Esophagus squamous epithelium (tissue), 5 donors: ENCODE measurements at places on chromosomes 6 and 20.
A peak's percentile ranks its signal among the peaks of the same experiment; 100 is the strongest.

DNA sequence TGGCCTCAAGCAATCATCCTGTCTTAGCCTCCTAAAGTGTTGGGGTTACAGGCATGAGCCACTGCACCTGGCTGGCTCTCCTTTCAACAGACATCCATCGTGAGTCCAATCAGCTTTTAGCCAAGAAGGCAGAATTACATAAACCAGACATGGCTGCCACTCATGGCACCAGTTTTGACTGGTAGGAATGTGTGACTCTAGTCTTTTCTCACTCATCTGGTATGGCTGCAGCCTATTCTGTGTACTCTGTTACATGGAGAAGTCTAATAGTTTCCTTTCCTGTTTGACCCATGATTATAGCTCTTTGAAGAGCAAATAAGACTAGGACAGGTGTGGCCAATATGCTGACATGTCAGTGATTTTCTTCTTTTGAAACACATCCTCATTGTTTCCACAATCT is 27.0 kb upstream of the RNF144B start:
- DNase-seq = no peak

- no peak for DNase-seq
These were observed 77.9 kb downstream of the GNAS-AS1 start for GRCh38 chr20:58772786-58773185.

- DNase-seq = no peak
These were observed 142.1 kb downstream of the MYB start for GRCh38 chr6:135323202-135323668.

GRCh38 chr6:89346433-89346832 is 6.1 kb downstream of the UBE2J1 start:
- DNase-seq = no peak

- no peak for DNase-seq
These were observed 18.1 kb downstream of the HLA-DPB1 start for GRCh38 chr6:33093855-33094254.

GRCh38 chr20:32832664-32833063 is 12.9 kb downstream of the MAPRE1 start:
- no peak for DNase-seq

DNA sequence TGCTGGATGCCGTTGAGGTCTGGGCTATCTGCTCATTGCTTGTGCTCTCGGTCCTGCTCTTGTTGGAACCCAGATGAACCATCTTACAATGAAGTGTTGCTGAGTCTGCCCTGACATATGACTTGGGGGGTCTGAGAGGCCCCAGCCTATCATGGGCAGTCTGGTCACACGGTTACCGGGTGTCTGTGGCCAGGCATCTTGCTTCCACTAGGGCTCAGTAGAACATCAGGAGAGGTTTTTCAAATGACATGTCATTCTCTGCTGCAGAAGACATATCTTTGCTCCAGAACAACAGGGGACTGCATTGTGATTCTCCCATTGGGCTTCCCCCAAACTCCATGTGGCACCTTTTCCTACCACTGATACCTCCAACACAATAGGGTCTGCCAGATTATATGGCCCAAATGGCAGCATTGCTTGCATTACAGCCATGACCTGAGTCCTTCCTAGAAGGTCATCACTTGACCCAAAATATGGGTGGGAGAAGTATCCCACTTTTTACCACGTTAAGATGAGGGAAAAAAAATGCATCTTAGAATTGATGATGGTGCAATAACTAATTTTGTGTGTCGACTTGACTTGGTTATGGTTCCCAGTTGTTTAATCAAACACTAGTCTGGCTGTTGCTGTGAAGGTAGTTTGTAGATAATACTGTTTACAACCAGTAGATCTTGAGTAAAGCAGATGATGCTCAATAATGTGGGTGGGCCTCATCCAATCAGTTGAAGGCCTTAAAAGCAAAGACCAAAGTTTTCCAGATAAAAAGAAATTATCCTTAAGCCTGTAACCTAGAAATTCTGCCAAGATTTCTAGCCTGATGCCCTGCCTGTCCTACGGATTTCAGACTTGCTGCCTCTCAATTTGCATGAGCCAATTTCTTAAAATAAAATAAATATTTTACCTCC is 241.0 kb downstream of the QKI start:
- no peak for DNase-seq

GRCh38 chr6:14569394-14569793 is 451.8 kb downstream of the CD83 start:
- DNase-seq = no peak

- no peak for DNase-seq
These were observed 2.8 kb downstream of the HMGA1 start for GRCh38 chr6:34239500-34239825.

DNA sequence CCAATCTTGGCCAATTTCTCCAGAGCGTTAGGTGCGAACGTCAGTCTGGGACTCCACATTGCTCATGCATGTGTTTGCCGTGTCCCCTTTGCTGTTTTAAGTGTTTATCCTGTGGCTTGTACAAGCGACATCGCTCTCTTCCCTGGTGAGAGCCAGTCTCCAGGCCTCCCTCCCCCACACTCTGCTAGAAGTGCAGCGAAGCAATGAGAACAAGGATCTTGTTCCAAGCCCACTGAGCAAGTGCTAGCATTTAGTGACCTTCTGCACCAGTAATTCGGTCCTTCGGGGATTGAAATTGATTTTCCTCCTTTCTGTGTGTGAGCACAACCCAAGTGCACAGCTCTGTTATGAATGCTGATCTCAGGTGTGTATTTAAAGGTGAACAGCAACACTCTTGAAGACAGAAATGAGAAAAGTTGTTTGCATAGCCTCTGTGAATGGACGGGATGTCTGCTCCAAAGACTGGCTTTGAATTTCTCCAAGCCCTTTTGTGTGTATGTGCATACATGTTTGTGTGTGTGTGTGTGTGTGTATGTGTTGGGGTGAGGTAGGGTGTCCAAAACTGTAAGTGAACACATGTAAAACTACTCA is 29.0 kb downstream of the CD83 start:
- no peak for DNase-seq

- DNase-seq = no peak
These were observed 111.0 kb downstream of the NOL4L start for GRCh38 chr20:32474009-32474716.

GRCh38 chr6:154113392-154113791 is 74.4 kb downstream of the OPRM1 start:
- no peak for DNase-seq

DNA sequence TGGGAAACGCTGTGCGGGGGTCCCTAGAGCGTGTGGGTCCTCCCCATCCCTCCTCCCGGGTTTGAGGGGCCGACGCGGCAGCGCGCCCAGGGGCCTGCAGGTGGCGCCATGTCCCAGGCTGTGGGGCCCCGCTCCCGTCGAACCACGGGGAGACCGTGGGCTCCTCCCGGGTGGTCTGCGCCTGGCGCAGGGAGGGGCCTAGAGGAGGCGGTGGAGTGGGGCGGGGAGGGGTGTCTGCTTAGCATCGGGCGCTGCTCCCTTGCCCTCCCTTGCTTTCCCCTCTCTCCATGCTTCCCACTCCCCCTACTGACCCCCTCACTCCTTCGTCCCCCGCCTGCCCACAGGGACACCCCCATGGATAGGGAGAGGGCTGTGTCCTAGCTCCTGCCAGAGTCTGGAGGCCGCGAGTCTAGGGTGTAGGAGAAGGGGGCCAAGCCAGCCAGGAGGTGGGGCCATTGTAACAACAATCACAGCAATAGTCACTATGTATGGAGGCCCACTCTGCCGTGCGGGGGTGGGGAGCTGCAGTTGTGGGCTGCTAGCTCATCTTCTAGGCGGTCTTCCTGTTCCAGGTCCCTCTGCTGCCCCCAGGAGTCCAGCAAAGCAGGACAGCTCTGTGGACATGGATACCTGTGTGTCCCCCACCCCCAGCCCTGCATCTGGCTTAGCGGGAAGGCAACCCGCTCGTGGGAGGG is 51.7 kb downstream of the CHMP4B start:
- no peak for DNase-seq

GRCh38 chr20:57329608-57330221 is at the start of gene SPO11:
SPO11 (plus strand) TSS chr20:57329803; CDS start chr20:57329868, 65 bp downstream.
- DNase-seq = no peak

GRCh38 chr20:9495701-9496100 is 18.7 kb upstream of the LAMP5 start:
- no peak for DNase-seq

DNA sequence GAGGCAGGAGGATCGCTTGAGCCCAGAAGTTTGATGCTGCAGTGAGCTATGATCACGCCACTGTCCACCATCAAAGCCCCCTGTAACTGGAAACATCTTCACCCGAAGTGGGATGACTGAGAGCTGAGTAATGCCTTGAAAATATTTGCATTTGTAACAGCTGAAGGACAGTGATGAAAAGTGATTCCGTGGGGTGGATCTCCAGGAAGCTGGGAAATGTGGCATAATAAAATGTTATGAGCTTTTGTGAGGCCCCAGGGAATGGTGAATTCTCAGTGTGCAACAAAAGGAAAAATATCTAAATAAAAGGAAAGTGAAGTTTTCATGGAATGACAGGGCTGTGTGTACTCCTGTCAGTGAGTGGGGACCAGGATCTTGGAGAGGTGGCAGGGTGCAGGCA is 92.0 kb downstream of the JAG1 start:
- DNase-seq = no peak

DNA sequence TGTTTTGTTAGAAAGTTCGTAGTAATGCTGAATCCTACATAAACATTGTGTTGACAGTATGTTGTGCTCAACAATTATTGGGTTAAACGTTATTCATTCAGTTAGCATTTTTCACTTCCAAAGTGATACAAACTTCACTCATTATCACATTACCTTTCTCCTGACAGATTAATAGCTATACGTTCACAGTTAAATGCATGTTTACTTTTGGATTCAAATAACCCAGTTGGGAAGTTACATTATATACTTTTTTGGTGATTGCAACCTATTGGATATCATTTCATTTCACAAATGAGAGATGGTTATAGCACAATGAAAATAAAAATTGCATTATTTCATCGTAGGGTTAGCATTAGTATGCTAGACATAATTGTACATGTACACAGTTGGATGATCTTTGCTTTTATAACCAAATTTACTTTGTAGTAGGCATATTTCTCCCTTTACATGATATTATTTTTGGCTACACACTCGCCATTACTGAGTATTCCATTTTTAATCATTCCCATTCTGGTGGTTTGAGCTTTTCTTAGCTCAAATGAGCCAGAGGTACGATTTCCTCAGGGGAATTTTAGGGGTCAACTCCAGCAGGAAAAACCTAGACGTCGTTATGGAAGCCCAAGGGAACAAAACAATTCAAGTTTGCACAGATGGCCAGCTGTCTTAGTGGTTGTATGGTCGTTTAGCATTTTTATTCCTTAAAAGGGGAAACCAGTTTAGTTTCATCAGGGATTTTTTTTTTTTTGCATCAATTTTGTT is 2.1 kb upstream of the HIVEP1 start:
- no peak for DNase-seq

DNA sequence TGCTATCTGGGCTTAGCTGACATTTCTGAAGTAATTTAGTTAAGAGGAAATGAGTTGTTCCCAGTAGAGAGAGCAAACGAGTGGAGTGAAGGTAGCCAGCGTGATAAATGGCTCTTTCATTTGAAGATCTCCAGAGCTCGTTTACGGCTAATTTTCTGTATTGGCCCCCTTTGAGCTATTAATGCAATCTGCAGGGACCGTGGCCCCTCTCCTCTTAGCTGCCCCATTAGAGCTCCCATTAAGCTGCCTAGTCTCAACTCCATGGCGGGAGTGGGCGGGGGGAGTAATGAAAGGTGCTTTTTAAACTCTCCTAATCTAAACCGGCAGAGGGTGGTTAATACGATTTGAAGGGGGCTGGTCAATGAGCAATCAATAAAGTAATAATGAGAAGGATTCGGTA is 12.5 kb downstream of the TFAP2B start:
- no peak for DNase-seq

- no peak for DNase-seq
These were observed 22.5 kb downstream of the PREX1 start for GRCh38 chr20:48805286-48805685.

- no peak for DNase-seq
These were observed 104.9 kb downstream of the SNX5 start for GRCh38 chr20:17863577-17864292.

- DNase-seq = no peak
These were observed 40.9 kb downstream of the DOP1A start for GRCh38 chr6:83108378-83108777.

GRCh38 chr20:56222945-56223344 is 25.6 kb upstream of the MC3R start:
- no peak for DNase-seq

GRCh38 chr6:109877028-109878004 is 100.8 kb upstream of the GPR6 start:
- DNase-seq = no peak

DNA sequence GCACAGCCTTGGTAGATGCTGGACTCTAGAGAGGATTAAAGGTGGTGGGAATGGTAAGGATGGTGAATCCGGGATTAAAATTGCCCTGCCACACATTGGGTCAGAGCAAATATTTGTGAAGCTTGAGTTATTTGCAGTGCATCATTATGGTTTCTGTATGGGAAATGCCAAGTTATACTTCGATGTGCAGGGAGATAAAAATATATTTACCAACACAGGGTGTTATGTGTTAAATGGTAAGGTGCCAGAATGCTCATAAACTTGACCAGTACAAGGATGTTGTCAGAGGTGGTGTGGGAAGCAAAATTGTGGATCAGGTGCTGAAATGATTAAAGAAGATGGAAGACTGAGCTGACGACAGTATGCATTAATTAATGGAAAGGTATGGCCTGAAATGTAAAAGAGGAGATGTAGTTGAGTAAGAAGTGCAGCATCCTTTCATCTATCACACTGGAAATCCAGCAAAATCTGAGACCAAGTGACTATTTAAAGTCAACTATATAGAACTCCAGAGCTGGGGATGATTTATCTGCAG is 262.3 kb downstream of the ADGB start:
- no peak for DNase-seq

GRCh38 chr6:40760887-40761286 is 173.7 kb upstream of the LRFN2 start:
- no peak for DNase-seq

DNA sequence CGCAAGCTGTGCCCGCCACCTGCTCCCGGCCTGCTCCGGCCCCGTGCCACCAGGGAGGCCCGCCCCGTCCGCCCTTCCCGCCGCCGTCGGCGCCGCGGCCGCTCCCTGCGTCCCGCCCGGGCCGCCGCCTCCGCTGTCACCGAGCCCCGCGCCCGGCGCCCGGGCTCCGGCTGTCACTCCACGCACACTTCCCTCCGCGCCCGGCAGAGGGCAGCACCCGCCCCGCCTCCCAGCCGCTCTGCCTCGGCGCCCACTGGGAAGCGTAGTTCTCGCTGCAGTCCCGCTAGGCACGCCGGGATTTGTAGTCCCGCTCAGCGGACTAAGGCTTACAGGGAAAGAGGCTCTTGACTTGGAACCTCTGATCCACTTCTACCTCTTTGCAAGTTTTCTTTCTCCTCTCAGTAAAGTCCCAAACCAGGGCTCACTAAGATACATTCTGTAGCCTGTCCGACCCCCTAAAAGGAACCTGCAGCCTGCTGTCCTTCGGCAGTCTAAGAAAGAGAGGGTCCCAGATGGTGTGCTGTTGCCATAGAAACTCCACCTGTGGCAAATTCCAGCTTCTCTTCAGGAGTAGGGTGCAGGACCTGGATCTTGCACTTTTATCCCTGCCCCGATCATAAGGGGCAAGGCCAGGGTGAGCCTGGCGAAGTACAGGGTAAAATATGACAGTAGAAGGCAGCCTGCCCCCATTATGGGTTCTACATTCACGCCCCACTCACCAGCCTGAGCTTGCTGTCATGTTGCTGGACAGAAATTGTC is at the start of gene TFEB:
Gene TFEB, minus strand, starts transcription at position 182 of the 759 bp plus-strand sequence. CDS start 44,395 bp downstream, outside the sequence.
- DNase-seq = peak; percentile 63

- no peak for DNase-seq
These were observed 208.4 kb downstream of the ANKRD60 start for GRCh38 chr20:58019850-58020625.
